CD8-positive, alpha-beta memory T cell (primary cell): ENCODE measurements at places on chromosomes 7 and 10. TPM values are rescaled to one million over a fixed set of nuclear protein-coding genes. Genes with fewer than 3 reads are reported as not detected.

CLCN1 gene
- polyA plus RNA-seq = not detected

ACSL5 gene
- polyA plus RNA-seq = 85.5 TPM

PKD1L1 gene
- 0.02 TPM for polyA plus RNA-seq

GIMAP2 gene
- polyA plus RNA-seq = 88.0 TPM

GRCh38 chr7:148982654-148983199, 45.6 kb downstream of the PDIA4 start:
- no peak for DNase-seq

- DNase-seq = no peak
Observed at GRCh38 chr7:924541-925231, 29.8 kb downstream of the ADAP1 start.

DNA sequence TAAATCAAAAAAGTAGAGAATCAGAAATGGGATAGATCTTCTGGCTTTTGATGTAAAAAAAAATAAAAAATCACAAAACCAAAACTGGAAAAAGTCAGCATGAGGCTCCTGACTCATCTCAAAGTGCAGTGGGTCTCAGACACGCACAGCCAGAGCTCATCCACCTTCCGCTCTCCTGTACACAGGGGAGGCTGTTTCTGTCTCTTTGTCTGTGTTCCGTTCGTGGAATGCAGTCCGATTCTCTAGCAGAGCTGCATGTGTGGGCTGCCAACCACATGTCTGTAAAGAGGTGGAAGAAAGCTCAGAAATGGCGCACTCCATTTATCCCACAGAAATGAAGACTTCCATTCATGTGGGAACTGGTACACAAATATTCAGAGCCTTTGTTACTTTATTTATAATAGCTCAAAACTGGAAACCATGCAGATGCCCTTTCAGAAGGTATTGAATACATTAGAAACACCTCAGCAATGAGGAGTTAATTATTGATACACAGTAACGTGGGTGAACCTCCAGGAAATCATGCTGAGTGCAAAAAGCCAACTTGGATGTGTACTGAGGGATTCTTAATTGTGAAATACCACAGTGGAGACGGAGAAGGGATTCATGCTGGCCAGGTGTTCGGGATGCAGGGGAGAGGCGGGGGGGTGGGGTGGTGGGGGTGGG, 123.3 kb downstream of the TRRAP start:
- DNase-seq = no peak

DNA sequence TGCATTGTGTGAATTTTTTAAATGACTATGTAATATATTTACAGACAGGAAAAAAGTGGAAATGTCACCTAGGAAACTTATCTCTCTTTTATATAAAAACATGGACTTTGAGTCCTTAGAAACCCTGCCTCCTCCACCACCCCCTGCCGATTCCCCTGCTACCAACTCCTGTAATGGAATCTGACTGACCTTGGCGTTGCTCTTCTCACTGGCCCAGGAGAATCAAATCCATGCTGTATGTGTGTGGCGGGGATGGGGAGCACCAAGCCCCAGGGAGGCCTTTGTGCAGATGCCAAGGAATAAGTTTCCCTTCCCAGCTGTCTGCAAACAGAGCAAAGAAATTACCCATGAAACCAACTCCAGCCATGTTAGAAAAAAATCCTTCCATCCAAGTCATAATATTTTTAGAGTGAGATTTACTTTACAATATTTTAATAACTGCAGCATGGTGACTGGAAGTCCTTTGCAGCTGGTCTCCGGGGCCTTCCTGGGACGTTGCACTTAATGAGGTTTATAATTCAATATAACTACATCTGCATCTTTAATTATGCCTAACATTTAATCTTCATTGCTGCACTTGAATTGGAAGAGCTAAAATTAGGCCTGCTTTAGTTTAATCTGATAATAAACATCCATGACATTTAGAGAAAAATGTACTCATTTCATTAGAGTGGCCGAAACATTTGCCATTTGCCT, 111.4 kb upstream of the CACUL1 start:
- no peak for DNase-seq

GRCh38 chr10:129331207-129331838, 135.7 kb upstream of the MGMT start:
- no peak for DNase-seq

GRCh38 chr10:4596951-4597350, 229.1 kb upstream of the AKR1E2 start:
- no peak for DNase-seq

DNA sequence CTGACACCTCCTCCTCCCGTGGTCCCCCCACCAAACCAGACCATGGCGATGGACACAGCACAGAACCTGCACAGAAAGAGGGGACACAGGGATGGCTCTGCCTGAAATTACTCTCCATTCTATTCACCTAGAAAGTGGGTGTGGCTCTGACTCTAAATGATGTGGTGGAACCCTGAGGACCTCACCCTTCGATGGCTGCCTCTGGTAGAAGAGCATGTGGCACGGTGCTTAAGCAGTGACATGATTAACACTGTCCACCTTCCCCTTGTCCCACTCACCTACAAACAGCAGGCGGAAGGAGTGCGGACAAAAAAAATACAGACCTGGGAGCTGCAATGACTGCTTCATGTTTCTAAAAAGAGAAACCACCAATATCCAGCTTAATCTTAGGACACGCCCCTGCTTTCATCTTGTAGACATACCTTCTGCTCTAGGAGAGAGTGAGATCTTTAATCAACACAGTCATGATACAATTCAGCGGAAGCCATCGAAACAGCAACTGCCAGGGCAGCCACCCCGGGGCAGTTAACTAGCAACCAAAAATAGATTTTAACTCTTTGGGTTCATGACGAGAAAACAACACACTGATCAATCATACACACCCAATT, 11.4 kb downstream of the JCAD start:
- no peak for DNase-seq

DNA sequence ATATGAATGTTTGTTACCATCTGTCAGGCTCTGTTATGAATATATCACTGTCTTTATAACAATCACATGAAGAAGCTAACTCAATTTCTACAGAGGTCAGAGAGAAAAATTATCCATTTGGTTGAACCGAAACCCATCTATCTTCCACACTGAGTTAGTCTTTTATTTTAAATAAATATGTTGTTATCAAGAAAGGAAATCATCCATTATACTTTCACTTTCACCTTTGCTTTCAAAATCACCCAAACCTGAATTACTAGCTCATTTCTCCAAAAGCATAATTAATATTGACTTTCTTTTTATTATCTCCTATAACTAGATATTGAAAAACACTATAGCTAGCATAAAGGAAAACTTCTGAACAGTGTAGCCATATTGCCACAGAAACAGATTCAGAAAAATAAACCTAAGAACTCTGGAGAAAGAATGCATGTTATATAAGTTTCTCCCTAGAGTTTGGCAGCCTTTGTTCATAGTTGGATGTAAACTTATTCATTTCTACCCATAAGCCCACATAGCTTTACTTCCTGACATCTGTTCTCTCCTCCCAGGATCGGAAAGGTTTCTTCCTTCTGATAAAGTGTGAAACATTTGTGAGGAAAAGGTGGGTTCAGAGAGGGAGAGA, 66.0 kb downstream of the NPSR1 start:
- DNase-seq = no peak

DNA sequence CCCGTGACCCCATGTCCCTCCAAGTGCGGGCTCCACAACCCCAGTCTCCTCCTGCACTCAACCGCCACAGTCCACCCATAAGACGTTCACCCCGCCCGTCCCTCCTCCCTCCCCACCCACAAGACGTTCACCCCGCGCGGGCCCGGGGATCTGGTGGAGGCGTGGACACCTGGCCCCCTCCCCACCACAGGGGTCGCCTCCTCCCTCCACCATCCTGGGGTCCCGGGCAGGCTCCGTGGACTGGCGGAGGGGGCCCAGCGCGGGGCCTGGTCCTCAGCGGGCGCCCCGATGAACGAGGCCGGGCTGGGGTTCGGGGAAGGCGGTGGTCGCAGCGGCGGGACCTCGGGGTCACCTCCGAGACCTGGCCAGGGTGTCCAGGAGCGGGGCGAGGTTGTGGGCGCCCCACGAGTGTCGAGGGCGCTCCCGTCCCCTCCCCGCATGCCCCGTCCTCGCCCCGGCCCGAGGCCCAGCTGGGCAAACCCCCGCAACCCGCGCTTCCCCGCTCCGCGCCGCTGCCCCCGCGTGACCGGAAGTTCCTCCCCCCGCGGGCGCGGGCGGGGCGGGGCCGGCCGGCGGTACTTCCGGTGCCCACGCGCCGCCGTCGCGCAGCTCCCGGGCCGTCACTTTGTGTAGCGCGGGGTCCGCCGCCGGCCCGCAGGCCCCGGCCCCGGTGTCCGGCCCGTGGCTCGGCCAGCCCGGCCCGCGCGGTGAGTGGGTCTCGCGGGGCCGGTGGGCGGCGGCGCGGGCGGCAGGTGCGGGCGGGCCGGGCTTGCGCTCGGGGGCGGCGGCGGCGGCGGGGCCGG, at the start of gene ZNF316:
Gene ZNF316, plus strand, starts transcription at position 578 of the 803 bp plus-strand sequence. CDS start 5,092 bp downstream, outside the sequence.
- DNase-seq = peak; percentile 54

- no peak for DNase-seq
Observed at GRCh38 chr10:130263289-130263688, 127.1 kb downstream of the GLRX3 start.

GRCh38 chr7:138475377-138475776, 15.3 kb downstream of the TRIM24 start:
- DNase-seq = no peak

GRCh38 chr7:74066626-74067025, 17.0 kb upstream of the LIMK1 start:
- DNase-seq = no peak

DNA sequence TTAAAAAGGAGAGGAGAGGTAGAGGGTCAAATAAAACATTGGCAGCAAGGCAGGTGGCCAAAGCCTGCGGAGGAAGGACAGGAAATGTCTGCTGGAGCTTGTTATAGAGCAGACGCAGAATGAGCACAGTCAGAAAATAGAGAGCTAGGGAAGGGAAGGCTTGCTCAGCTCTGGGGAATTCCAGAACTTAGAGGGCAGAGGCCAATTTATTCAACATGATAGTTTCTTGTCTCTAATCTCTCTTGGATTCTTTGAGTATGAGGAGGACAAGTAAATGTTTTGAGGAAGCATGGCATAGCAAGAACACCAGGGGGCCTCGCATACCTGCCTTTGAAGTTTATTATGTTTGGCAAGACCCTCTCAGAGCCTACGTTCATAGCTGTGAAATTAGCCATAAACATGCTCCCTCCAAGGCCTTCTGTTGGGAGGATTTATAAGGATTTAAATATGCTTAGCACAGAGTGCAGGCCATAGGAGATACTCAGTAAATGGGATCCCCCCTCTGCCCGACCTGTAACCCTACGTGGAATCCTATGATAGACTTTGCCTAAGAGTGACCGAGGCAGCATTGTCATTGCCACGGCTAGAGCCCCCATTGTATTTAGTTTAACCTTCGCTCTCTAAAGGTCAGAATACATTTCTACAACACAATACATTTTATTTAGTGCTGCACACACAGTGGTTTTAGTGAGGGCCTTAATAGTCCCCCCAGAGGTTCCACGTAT, 293.9 kb downstream of the CCDC3 start:
- no peak for DNase-seq

GRCh38 chr7:6423942-6424701, 23.6 kb downstream of the DAGLB start:
- no peak for DNase-seq

DNA sequence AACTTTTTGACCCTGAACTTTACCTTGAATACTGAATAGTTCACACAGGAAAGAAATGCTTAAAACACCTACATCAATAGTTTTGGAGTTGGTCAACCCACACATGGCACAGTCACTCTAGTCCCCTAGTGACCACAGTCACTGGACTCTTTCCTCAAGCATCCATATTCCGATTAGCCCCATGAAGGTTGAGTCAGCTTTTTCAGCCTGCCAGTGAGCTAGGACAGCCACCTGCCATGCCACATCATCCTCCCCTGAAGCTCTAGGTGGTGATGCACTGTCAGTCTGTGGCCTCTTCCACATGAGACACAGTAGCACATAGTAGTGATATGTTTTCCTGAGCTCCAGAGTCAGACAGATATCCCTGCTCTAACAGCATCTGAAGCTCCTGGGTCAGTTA, 537.2 kb downstream of the XPNPEP1 start:
- DNase-seq = no peak

DNA sequence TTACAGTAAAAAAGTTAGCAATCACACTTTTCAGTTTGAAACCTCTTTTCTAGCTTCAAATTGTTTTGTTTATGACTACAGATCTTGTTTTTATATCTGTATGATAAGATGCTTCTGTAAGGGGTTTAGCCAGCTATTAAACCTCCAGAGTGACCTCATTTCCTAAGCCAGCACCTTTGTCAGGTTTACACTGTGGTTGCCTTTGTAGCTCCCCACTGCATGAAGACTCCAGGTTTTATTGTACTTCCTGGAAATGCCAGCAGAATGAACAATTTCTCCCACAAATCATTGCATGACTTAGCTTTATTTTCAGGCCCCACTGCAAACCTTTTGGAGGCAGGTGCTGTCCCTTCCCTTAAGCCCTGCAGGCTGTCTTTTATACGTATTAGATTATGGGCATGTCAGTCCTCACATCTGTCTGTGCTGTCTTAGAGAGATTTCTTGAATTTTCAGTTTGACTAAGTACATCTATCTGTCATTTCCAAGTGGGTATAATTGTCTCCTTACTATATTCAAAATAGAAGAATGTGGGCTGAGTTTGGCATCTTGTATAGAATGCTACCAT, 8.2 kb upstream of the AGR3 start:
- no peak for DNase-seq
